Activated CD8-positive, alpha-beta T cell treated with anti-CD3 and anti-CD28 coated beads for 36 hours (primary cell): ENCODE measurements at places on chromosomes 6 and 20. TPM values are rescaled to one million over a fixed set of nuclear protein-coding genes. Genes with fewer than 3 reads are reported as not detected.

- no peak overlapping the region for H3K4me3 ChIP-seq
- H3K4me1 ChIP-seq = peaks cover 22% of the 10 kb centered on the region
- H3K27ac ChIP-seq = no peak overlapping the region
- H3K27me3 ChIP-seq = peaks cover 5% of the 10 kb centered on the region
- H3K36me3 ChIP-seq = no peaks in the 10 kb centered on the region
These were observed 64.7 kb upstream of the NFATC2 start for GRCh38 chr20:51607170-51607569.

RHAG gene
- total RNA-seq = not detected

DNA sequence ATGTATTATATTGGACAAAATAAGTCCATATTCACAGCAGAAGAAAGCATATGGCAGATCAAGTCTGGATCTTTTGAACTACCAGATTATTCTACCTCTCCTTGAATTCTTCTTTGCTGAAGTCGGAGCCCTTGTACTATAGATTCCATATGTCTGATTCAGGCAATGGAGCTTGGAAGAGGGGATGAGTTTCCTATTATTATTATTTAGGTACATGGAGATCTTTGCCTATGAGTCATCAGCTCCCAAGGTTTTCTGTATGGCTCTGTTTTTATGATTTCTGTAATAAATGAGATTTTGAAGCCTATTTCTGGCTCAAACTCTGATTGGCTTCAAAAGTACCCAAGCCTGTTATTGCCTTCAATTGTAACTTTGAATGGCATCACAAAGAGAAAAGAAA is 72.0 kb downstream of the OPRM1 start:
- H3K36me3 ChIP-seq = no peaks in the 10 kb centered on the region
- peaks cover 7% of the 10 kb centered on the region for H3K27me3 ChIP-seq
- H3K27ac ChIP-seq = no peak overlapping the region
- H3K4me1 ChIP-seq = no peaks in the 10 kb centered on the region
- no peak overlapping the region for H3K4me3 ChIP-seq
- no peak for DNase-seq

SYNDIG1 gene
- total RNA-seq = not detected

GRCh38 chr20:48846516-48847492 is 19.0 kb upstream of the PREX1 start:
- H3K36me3 ChIP-seq = no peaks in the 10 kb centered on the region
- DNase-seq = peak; percentile 95
- no peaks in the 10 kb centered on the region for H3K27me3 ChIP-seq
- peak overlapping the region; percentile 85 for H3K27ac ChIP-seq
- H3K4me3 ChIP-seq = peak overlapping the region; percentile 5

DNA sequence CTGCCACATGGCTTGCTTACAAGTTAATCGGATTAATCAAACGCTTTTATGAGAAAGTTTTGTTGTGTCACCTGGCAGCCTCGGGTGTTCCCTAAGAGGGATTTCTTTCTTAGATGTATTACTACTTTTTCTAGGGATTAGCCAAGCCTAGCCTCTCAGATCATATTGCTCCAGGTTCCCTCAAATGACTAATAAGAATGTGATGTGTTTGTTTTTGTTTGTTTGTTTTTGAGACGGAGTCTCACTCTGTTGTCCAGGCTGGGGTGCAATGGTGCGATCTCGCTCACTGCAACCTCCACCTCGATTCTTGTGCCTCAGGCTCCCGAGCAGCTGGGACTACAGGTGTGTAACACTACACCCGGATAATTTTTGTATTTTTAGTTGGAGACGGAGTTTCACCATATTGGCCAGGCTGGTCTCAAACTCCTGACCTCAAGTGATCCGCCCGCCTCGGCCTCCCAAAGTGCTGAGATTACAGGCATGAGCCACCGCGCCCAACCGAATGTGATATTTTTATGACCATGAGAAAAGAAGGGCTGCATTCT is 977 bp downstream of the HMGN4 start:
- H3K27me3 ChIP-seq = peaks cover 1% of the 10 kb centered on the region
- peaks cover 51% of the 10 kb centered on the region for H3K4me1 ChIP-seq
- H3K4me3 ChIP-seq = peak overlapping the region; percentile 95
- H3K27ac ChIP-seq = peak overlapping the region; percentile 99
- peaks cover 40% of the 10 kb centered on the region for H3K36me3 ChIP-seq
- no peak for DNase-seq

- no peak for DNase-seq
- no peaks in the 10 kb centered on the region for H3K36me3 ChIP-seq
- H3K27ac ChIP-seq = no peak overlapping the region
- H3K4me1 ChIP-seq = no peaks in the 10 kb centered on the region
- peaks cover 6% of the 10 kb centered on the region for H3K27me3 ChIP-seq
These were observed 232.0 kb upstream of the PMEPA1 start for GRCh38 chr20:57941604-57942381.

DNA sequence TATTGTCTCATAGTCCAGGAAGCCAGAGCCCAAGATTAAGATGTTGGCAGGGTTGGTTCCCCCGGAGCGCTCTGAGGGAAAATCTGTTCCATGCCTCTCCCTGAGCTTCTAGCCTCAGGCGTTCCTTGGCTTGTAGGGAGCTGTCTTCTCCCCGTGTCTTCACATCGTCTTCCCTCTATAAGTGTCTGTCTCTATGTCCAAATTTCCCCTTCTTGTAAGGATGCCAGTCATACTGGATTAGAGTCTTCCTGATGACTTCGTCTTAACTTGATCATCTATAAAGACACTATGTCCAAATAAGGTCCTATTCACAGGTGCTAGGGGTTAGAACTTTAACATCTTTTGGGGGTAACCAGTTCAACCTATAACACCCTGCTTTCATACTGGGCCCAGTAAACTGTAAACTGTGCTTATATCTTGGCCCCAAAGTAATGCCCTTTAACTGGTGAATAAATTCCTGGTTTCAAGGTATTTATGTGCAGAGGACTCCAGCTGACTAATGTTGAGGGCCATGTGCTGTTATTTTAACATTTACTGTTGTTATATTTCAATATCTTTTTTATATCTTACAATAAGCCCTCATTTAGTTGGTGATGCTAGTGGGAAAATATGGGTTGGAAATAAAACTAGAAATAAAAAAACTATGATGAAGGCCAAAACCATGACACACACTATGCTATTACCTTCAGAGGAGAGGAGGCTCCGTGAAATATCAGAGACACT is 101.7 kb upstream of the IYD start:
- peaks cover 1% of the 10 kb centered on the region for H3K27me3 ChIP-seq
- H3K36me3 ChIP-seq = no peaks in the 10 kb centered on the region
- peaks cover 8% of the 10 kb centered on the region for H3K4me1 ChIP-seq
- DNase-seq = no peak

DNA sequence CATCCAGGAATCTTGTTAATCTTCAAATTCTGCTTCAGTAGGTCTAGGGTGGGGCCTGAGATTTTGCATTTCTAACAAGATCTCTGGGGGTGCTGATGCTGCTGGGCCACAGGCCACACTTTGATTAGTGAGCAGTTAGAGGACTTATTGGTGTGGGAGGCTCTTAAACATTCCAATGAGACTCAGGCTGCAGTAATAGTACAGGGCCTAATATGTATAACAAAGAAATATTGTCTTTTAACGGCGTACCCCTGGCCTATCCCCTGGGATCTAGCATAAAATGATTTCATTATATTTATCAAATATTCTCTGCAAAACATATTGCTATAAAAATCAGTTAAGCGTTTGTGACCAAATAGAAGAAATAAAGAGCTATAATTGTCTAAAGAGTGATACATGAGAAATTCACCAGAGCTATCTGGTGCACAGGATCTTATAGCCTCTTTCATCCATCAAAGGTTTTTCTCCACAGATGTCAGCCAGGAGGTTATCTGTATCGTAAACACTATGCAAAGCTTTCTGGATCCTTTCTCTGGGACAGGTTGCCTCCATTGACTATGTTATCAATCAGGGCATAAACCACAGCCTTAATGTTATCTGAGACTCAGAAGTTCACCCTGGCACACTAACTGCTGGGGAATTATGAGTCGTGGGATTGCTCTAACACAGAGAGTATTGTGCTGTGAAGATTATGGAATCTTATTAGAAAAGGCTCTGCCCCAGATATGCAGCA is 488.5 kb upstream of the MAP3K7 start:
- H3K27ac ChIP-seq = no peak overlapping the region
- no peak overlapping the region for H3K4me3 ChIP-seq
- no peak for DNase-seq

DNA sequence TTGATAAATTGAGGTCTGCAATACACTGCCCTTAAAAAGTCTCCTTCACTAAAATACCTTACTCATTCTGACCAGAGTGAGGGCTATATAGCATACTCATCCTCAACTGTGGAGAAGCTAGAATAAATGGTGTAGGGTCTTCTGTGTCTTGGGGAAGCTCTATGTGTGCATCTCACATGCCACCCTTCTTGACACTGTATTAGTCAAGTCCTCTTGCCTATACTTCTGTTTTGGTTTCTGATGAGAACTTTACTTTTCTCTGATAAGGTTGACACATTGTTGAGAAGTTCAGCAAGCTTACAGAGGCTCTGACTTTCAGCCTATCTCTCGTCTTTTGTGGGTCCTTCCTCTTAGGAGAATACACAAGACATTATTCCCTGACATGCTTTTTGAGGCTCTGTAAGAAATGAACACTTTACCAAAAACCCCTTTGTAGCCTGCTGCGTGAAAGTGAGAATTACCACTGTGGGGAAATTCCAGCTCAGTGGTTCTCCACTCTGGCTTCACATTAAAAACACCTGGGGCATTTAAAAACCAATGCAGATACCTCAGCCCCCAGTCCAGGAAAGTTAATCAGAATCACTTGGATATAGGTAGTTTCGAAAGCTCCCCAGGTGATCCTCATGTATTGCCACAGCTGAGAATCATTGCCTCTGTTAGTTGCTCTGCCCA is 372.1 kb upstream of the HS3ST5 start:
- H3K36me3 ChIP-seq = no peaks in the 10 kb centered on the region
- H3K4me1 ChIP-seq = no peaks in the 10 kb centered on the region
- no peaks in the 10 kb centered on the region for H3K27me3 ChIP-seq
- no peak for DNase-seq
- no peak overlapping the region for H3K4me3 ChIP-seq

COL20A1 gene
- total RNA-seq = 0.04 TPM

VEGFA gene
- 104 TPM for total RNA-seq

SEL1L2 gene
- not detected for total RNA-seq

CCN6 gene
- not detected for total RNA-seq

- no peak for DNase-seq
- peaks cover 7% of the 10 kb centered on the region for H3K4me1 ChIP-seq
- no peak overlapping the region for H3K27ac ChIP-seq
These were observed 34.8 kb downstream of the SLC35D3 start for GRCh38 chr6:136956590-136957544.

MYL9 gene
- not detected for total RNA-seq

REV3L gene
- 20.1 TPM for total RNA-seq

DNA sequence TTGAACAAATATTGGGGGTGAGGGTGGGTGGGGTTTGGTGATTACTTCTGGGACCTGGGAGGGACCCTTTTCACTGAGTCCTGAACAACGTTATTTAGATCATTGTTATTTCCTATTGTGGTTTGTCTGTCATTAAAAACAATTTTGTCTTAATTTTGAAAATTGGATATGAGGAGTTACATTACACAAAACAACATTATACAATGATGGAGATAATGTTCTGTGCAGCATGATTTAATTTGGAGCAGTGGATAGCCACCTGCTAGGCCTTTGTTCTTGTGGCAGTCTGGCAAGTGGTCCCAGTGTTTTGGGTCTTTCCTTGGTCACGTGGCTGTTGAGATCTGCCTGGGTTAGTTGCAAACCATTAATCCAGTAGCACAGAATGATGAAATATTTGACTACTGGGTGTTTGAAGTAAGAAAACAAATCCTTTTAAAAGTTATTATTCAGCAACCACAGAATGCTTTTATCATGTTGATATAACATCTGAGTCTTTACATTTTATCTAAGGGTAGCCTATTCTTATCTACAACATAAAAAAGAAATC is 172.8 kb downstream of the CDKAL1 start:
- H3K4me1 ChIP-seq = peaks cover 68% of the 10 kb centered on the region
- DNase-seq = no peak
- no peaks in the 10 kb centered on the region for H3K27me3 ChIP-seq
- H3K4me3 ChIP-seq = no peak overlapping the region
- H3K36me3 ChIP-seq = peaks cover 2% of the 10 kb centered on the region

DNA sequence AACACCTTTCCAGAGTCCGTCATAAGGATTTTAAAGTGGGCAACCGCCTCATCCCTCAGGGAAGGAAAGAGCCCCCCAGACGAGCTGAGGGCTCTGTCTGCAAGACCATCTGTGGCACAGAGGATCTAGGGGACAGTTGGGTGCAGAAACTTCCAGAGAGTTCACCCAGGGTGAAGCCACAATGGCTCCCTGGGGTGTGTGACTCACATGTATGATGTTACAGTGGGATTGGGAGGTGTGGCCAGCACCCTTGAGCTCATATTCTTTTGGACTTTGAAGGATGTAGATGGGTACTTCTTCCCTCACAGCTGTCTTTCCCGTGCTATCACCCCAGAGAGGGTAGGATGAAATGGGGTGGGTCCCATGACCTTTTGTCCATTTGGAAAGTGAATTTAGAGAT is 95.5 kb downstream of the NCR2 start:
- H3K27ac ChIP-seq = no peak overlapping the region
- no peaks in the 10 kb centered on the region for H3K36me3 ChIP-seq
- no peak overlapping the region for H3K4me3 ChIP-seq
- DNase-seq = no peak
- peaks cover 14% of the 10 kb centered on the region for H3K4me1 ChIP-seq

- H3K36me3 ChIP-seq = peaks cover 22% of the 10 kb centered on the region
- no peak overlapping the region for H3K27ac ChIP-seq
- H3K27me3 ChIP-seq = no peaks in the 10 kb centered on the region
- no peak overlapping the region for H3K4me3 ChIP-seq
These were observed 23.0 kb downstream of the LATS1 start for GRCh38 chr6:149694921-149695320.

ULBP2 gene
- 0.38 TPM for total RNA-seq

GRCh38 chr20:21505161-21505809 is 8.6 kb downstream of the NKX2-2 start:
- peak; percentile 89 for DNase-seq
- peaks cover 15% of the 10 kb centered on the region for H3K4me1 ChIP-seq
- H3K27me3 ChIP-seq = peaks cover 51% of the 10 kb centered on the region
- H3K27ac ChIP-seq = no peak overlapping the region
- H3K4me3 ChIP-seq = peak overlapping the region; percentile 53

FBXL4 gene
- total RNA-seq = 17.5 TPM

CFAP206 gene
- total RNA-seq = not detected

PLAGL2 gene
- total RNA-seq = 70.6 TPM

DNA sequence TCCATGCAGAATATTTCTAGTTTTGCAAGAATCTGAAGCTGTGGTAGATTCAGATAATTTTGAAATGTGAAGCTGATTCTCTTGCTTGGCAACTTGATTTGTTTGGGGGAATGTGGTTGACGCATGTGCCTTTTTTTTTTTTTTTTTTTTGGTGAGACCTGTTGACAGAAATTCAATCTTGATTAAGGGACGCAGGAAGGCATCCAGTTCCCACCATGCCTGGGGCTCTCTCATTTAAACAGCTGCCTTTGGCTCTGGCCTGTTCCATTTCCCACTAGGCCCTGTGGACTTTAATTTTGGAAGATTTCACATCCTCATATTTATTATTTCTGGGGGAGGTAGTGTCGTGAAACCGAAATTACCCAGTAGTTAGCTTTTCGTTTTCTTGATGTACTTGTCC is 8.6 kb downstream of the TPX2 start:
- no peak overlapping the region for H3K4me3 ChIP-seq
- no peak overlapping the region for H3K27ac ChIP-seq
- H3K36me3 ChIP-seq = peaks cover 30% of the 10 kb centered on the region
- H3K4me1 ChIP-seq = no peaks in the 10 kb centered on the region

- no peaks in the 10 kb centered on the region for H3K36me3 ChIP-seq
- no peaks in the 10 kb centered on the region for H3K27me3 ChIP-seq
- no peak overlapping the region for H3K4me3 ChIP-seq
These were observed 94.5 kb downstream of the GRM4 start for GRCh38 chr6:34051331-34051919.
